Mesothelial cell of epicardium (in vitro differentiated cells): ENCODE measurements at places on chromosomes 7 and 10.

DNA sequence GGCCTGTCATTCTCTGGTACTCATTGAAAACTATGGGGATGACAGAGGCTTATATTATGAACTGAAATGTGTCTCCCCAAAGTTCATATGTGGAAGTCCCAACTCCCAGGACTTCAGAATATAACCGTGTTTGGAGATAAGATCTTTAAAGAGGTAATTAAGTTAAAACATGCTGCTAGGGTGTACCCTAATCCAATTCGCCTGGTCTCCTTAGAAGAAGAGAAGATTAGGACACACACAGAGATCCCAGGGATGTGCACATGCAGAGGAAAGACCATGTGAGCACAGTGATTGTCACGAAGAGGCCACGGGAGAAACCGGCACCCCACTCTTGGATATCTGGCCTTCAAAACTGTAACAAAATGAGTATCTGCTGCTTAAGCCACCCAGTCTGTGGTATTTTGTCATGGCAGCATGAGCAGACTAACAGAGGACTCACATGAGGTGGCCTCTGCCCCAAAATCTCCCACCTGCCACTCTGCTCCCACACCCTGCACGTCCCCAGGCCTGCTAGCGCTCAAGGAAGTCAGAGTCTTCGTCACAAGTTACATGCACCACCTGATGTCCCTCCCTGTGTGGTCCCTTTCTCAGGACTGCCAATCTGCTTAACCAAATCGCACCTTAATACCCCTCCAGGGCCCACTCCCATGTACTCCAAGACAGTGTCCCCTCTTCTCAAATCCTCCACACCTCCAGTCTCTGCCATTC lies 26.8 kb downstream of the PLAC9 start:
- no peak for DNase-seq

DNA sequence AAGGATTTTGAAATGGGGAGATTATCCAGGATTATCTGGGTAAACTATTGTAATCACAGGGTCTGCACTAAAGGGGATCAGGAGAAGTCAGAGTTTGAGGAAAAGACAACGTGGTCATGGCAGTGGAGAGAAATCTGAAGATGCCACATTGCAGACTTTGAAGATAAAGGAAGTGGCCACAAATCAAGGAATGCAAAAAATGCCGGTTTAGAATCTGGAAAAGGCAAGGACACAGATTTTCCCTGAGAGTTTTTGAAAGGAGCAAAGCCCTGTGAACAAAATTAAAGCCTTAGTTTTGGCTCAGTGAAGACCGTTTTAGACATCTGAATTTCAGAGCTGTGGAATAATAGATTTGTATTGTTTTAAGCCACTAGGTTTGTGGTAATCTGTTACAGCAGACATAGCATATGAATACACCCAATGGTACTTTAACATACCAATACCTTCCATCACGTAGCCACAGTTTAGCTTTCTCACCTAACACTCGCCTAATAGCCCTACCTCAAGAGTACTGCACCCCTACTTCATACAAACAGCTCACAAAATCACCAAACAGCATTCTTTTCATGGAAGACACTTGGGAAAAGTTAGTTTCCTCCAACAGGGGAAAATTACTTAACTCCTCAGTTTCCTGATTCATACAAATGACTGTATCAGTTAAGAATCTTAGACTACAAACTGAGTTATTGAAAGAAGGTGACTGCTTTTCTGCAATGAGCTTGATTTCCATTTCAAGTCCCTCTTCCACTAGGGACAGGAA lies 446.5 kb downstream of the INHBA start:
- no peak for DNase-seq

DNA sequence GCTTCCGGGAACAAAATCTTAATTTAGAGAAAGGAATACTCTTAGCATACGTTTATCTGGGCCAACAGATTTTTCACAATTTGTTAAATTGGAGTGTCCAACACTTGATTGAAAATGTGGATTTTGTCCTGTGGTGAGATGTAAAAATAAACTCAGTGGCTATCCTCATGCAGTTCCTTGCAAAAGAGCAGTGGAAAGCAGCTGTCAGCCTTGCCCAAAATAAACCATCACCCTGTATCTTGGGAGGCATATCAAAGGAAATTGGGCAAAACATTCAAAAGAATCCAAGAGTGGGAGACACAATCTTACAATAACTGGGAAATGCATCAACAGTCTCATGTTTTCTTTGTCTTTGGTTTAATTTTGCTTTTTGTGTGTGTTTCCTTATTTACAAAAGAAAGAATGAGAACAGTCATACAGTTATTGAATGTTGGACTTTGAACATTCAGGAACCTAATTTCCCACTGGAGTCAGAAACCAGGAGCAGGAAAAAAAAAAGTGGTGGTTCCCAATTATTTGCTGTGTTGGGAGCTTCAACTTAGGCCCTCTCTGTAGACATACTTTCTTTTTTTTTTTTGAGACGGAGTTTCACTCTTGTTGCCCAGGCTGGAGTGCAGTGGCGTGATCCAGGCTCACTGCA lies 44.4 kb upstream of the DGKI start:
- DNase-seq: no peak

GRCh38 chr10:49613165-49613881 lies 514 bp upstream of the CHAT start:
- DNase-seq: peak; percentile 10

DNA sequence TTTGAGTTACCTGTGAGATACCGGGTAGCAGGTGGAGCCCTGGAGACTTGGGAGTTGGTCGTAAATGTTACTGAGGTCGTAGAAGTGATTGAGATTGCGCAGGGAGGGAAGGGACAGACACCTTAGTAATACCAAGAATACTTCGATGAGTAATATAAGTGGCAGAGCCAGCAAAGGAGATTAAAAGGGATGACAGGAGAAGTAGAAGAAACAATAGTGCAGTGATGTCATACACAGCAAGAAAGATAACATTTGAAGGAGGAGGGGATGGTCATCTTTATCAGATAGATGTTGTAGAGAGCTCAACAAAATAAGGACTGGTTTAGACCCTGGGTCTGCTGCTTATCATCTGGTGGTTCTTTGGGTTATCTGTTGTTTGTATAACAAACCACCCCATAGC lies 5.0 kb downstream of the BCCIP start:
- DNase-seq: no peak

GRCh38 chr7:94266238-94266644 lies 128.5 kb upstream of the COL1A2 start:
- DNase-seq: no peak

- DNase-seq: no peak
These were observed 18.8 kb upstream of the ABCB5 start for GRCh38 chr7:20596653-20597052.

- no peak for DNase-seq
These were observed 70.1 kb downstream of the AMZ1 start for GRCh38 chr7:2757904-2758672.

DNA sequence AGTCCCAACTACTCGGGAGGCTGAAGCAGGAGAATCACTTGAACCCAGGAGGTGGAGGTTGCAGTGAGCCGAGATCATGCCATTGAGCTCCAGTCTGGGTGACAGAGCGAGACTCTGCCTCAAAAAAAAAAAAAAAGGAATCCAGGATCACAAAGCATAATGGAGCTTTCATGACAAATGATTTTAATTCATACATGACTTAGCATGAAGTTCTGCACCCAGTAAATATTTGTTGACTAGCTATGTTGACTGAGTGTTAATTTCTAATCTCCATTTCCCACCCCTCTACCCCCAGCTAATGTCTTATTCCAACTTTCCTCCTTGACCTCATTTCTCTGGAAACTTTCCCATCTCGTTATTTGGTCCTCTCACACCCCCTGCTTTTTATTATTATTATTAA lies 53.3 kb downstream of the ATOH7 start:
- no peak for DNase-seq
